Stimulated activated CD4-positive, alpha-beta T cell treated with anti-CD3 and anti-CD28 coated beads, Interleukin-15, amount 100 ng/mL, for 1 hour (primary cell): ENCODE measurements at places on chromosomes 2 and 18.

DNA sequence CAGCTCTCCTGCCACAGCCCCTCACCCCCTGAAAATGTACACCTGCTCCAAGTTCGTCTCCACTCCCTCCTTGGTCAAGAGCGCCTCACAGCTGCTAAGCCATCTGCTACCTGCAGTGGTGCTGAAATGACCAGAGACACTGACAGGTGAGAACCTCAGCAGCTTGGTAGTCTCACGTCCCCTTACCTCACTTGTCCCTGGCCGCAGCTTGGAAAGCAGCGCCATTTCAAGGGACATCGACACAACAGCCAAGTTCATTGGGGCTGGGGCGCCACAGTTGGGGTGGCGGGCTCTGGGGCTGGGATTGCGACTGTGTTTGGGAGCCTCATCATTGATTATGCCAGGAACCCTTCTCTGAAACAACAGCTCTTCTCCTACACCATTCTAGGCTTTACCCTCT lies 47.5 kb downstream of the ANKRD44 start:
- no peak for DNase-seq

DNA sequence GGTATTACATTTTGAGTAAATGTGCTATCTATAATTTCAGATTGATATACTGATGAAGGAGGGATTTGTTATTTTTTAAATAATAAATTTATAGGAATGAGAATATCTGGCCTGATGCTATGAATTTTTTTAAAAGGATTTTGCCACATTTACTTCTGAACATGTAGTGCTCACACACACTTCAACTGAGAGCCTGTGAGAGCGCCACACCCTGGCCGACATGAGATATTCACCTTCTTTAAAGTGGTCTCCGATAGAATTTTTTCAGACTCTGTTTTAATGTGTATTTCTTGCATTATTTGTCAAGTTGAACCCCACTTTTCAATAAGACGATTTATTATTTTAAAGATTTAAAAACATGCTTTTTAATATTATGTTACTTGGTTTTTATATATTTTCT lies 813.3 kb downstream of the DCC start:
- DNase-seq, result no peak

DNA sequence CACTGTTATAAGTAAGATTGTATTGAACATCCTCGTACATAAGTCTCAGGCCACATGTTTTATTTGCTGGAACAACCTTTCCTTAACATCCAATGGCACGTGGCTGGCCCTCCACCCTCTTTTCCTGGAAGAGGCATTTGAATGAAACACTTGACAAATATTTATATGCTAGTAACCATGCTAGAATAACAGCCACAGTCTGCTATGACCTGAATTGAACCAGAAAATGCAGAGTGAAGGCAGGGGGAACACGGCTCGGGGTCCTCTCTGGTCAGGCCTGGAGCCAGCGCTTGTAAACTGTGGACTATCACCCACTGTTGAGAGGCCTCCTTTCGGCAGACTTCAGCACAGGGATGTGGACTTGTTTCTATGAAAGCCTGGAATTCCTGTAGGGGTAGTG lies 198.2 kb upstream of the COPS8 start:
- DNase-seq, result no peak

DNA sequence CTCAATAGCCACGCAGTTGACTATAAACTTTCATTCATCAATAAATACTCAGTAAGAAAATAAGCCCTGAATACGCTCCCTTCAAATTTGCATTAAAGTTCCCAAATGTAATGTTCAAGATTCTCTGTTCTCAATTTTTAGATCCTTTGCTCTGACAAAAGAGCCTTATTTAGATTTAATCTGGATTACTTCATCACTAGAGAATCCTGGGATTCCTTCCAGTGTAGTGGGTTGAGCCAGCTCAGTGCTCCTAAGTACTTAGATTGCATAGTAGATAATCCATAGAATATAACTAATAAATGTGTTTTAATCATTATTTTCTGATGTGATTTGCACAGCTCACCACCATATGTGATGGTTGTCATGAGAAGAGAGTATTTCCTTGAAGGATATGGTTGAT lies 1286.2 kb downstream of the SUCLG1 start:
- no peak for DNase-seq

DNA sequence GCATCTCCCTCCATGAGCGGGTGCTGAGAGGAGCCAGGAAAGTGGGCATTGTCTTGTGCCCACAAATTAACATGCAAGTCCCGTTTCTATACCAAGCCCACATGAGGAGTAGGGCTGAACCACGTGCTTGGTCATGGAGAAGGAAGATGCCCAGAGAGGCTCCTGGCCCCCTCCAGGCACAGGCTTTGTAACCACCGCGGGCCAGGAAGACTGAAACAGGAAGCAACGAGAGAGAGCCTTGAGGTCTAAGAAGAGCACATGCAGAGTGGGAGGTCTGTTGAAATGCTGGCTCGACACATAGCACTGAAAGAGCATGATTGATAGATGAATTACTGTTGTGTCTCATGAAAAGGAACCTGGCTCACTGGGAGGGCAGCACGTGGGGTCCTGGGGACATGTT lies 36.3 kb downstream of the VWA3B start:
- DNase-seq, result no peak

DNA sequence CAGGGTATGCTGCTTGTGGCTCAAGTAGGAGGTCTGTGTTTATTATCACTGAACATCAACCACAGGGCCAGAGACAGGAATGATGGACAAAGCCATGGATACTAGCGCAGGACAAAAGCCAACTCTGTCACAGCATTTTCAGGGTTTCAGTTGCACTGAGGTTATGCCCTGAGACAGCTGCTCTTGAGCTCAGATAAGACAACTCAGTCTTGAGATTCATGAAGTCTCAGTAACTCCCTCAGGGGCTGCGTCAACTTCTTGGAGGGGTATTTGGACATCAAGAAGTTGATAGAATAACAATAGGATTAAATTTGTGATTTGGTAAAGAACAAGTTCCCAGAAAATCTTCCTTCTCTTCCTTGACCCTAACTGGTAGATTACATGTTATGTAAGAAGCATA lies 287.0 kb upstream of the SLC14A2 start:
- no peak for DNase-seq

GRCh38 chr2:180033993-180034894 lies 27.1 kb upstream of the CWC22 start:
- DNase-seq, result no peak

GRCh38 chr18:45340884-45341283 lies 274.4 kb upstream of the SLC14A2 start:
- DNase-seq, result no peak

GRCh38 chr2:20291106-20291564 lies 59.5 kb downstream of the PUM2 start:
- no peak for DNase-seq

DNA sequence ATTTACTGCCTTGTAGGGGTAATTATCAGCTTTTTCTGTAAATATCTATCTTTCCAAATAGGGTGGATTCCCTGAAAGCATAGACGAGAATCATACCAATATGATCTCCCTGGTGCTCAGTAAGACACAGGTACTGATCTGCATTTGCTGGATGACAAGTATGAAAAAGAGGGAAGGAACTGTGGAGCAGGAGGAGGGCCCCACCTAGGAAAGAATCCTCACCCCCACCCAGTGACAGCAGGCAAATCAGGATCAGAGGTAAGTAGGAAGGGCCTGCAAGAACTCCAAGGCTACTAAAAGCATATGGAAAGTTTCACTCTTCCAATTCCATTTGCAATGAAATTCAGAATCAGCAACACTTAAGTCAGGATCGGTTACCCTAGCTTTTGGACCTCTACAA lies 42.3 kb downstream of the METTL8 start:
- DNase-seq, result no peak

DNA sequence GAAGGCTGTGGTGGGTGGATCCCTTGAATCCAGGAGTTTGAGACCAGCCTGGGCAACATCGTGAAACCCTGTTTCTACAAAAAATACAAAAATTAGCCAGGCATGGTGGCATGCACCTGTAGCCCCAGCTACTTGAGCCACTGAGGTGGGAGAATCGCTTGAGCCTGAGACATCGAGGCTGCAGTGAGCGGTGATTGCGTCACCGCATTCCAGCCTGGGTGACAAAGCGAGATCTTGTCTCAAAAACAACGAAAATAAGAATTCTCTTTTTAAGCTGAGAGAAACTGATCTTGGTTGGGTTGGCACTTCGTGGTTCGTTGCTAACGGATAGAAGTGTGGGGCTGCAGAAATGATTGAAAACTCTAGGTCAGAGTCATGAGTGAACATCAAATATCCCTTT lies 109.3 kb upstream of the CNGA3 start:
- no peak for DNase-seq

DNA sequence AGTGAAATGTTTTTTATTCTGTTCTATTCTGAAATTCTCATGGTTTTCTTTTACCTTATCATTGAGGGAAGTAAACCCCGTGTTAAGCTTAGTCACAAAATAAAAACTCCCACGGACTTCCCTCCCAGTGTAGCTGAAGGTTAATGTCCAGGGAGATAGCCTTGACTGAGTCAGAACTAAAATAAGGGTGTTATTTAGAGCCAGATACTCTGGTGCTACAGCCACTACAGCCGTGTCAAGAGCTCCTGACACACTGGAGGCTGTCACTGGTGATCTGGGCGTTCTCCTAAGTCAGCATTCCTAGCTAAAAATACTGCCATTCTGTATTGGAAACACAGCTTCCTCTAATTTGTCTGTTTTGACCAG lies 82.0 kb upstream of the RANBP2 start:
- no peak for DNase-seq

GRCh38 chr2:65716698-65717097 lies 284.3 kb upstream of the SPRED2 start:
- no peak for DNase-seq

- no peak for DNase-seq
These were observed 48.8 kb downstream of the MAP3K20 start for GRCh38 chr2:173124441-173124840.

DNA sequence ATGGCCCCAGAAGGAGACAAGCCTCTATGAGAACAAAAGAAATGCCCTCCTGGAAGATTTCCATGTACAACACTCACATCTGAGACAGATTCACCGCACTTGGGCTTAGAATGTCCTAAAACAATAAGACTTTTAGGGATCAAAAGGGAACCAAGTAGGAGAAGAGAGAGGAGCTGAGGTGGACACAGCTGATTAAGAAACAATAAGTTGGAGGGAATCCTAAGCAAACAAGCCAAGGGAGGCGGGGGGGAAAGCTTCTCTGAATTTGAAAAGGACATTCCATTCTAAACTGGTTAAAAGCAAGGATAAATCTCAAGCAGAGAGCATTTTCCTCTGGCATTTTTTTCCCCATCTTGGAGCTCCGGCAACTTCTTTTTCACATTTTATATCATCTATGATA lies 9.9 kb downstream of the ACVR1 start:
- DNase-seq, result no peak

DNA sequence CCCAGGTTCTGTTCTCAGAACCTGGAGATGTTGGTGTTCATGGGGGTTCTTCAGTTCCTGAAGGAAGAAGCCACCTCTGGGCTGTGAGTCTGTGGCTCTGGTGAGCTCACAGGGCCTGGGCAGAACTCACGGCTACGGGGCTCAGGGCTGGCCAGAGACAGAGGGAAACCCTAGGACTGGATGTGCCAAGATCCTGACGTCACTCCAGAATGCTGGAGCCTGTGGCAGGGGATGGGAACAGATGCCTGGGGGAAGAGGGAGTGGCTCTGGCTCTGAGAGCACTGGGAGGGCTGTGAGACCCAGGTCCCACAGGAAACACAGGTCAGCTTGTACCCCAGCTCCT lies at the start of gene OTOF:
TSS of gene OTOF (minus strand) at position 214 of the 343 bp plus-strand sequence.
- no peak for DNase-seq

- no peak for DNase-seq
These were observed 418.3 kb upstream of the SPHKAP start for GRCh38 chr2:228599781-228600180.
